ENCODE measurements at places on chromosomes 2 and 18.

GRCh38 chr2:73072416-73072815 is 904 bp upstream of the SFXN5 start:
- no peak for DNase-seq

DNA sequence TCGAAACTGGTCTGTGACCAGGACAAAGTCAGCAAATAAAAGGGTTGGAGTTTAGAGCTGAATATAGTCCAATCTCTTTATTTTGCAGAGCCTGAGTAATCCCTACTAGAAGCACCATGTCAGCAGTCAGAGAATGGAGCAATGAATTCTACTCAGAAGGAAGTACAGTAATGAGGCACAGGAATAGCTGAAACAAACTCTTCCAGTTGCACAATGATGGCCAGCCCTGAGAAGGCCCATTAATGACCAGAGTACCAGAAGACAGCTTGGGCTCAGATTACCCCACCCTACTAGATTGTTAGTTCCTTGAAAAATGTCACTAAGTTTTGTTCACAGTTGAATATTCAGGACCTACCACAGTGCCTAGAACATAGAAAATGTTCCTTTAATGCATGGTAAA is 40.3 kb upstream of the SCG2 start:
- DNase-seq: no peak

- DNase-seq: no peak
These were observed 16.9 kb upstream of the KCNJ13 start for GRCh38 chr2:232793271-232793670.

DNA sequence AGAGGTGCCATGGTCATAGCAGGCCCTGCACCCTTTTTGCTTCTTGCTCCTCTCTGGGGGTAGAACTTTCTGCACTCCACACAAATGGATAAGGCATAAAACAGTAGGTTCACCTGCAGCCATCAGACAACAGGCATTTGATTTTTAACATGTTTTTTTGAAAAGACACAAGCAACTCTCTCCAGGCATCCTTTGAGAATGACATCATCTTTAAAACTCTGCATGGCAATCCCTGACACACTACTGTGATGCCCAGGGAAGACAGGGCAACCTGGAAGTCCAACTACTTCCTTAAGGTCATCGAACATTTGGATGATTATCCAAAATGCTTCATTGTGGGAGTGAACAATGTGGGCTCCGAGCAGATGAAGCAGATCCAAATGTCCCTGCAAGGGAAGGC is 82.8 kb downstream of the SKA1 start:
- no peak for DNase-seq

DNA sequence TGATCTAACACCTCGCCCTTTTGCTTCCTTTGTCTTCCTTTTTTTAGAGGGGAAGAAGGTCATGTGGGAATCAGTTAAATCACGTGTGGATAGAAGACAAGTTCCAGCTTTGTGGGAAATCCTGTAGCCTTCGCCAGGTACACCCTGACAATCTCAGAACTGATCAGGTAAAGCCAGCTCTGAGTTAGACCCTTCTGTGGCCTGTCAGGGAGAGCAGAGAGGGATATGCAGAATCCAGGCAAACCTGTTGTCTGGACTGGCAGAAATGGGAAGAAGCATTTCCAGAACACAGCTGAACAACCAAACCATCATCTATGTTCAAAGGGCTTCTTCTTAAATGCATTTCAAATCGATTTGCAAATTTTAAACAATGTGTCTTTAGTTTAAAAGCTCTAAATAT is 247.4 kb upstream of the FN1 start:
- DNase-seq: no peak

DNA sequence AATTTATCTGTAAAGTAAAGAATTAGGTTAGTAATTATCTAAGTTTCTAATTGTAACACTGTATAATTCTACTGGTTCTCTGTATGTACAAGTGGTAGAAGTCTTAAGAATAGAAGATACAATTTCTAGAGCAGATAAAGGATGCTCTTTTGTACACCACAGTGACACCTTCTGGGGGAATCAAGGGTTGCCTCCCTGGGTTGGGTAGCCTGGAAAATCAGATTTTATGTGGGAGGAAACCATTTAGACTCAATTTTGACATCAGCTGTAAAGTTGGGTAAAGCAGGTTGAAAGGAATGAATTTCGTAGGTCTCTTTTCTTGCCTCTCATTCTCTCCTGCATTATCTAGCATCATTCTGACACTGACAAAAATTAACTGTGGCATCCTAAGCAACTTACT is 354.8 kb downstream of the DCC start:
- DNase-seq: no peak

DNA sequence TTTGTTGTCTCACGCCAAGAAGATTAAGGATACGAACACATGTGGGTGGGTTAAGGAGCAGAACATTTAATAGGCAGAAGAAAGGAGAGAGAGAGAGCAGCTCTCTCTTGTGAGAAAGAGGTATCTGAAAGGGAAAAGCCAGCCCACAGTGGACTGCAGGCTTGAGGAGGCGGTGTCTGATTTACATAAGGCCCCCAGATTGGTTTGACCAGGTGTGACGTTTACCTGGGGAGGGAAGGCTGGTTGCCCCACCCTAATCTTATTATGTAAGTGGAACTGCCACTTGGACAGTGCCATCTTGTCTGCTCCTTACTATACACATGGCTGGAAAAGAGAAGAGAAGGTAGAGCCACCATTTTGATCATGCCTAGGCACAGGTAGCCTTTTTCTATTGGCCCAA is 189.2 kb downstream of the NCK2 start:
- DNase-seq: no peak

- DNase-seq: no peak
These were observed 565.1 kb downstream of the ARHGAP15 start for GRCh38 chr2:143694335-143694734.

GRCh38 chr2:119106301-119106897 is 52.2 kb downstream of the C1QL2 start:
- no peak for DNase-seq

DNA sequence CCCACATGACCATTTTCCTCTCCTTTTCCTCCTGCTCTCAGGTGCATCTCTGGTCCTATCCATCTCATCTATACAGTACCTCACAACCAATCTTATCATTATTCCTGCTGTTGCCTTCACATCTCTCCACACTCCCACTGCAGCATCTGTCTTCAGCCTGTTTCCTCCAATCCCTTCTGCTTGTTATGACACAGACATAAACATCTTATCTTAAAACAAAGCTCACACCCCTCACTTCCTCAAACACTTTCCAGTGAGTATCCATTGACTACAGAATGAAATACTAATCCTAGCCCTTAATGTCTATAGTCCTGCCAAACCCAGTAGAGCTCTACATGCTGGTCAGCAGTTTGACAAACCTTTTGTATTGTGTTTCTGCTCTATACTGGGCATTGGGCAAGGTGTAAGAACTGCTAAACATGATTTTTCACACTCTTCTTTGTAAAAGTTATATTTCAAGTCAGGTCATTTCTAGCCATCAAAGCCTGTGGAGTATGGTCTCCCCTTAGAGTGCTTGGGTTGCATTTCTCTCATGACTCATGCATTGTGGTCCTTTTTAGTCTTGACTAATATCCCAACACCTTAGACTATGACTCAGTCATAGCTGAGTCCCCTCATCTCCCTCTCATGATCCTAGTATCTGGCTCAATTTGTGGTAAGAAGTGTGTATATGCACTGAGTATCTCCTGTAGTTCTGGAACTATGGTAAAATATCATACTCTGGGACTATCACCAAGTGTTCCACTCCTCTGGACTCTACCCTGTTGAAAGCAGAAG is 187.0 kb downstream of the CYRIA start:
- DNase-seq: no peak

DNA sequence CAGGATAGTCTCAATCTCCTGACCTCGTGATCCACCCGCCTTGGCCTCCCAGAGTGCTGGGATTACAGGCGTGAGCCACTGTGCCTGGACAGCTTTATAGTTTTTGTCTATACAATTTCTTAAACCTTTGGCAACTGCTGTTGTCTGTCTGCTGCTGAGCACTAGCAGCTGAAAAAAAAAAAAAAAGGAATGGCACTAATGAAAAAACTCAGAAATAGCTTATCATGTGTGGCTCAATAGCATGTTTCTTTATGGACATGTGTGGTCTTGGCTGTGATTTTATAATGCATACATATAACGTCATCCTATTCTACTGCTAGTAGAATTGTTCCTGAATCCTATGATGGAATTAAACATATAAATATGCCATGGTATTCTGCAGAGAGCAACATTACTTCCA is 231.2 kb downstream of the TPGS2 start:
- DNase-seq: no peak

- DNase-seq: no peak
These were observed 4.6 kb upstream of the ST6GAL2 start for GRCh38 chr2:106890606-106891005.

DNA sequence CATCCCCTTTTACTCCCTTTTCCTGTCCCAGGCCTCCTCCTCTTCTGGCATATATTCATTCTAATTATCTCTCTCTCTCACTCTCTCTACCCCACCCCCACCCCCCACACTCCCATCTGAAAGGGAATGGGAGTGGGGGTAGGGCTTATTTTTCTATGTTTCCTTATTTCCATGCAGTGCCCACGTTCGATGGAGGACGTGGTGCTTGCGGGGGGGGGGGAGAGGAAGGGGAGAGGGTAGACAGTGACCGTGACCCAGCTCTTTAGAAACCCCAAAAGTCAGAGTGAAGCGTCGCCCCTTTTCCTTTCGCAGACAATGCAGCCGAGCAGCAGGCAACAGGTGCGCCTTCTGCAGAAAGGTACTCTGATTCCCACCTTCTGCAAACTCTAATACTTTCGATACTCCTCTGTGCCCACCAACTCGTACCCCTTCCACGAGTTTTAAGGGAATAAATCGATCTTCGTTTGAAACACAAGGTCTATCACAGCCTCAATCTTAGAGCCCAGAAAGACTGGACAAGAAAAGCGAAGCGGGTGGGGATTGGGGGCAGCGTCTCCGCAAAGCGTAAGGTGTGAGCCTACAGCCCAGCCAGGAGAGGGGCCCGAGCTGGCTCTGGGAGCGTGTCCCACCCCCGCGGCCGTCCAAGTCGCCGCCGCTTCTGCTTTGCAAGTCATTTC is 891 bp upstream of the NR4A2 start:
- DNase-seq: no peak

- no peak for DNase-seq
These were observed 2.1 kb downstream of the PPP3R1 start for GRCh38 chr2:68250196-68250595.

- DNase-seq: no peak
These were observed 54.1 kb downstream of the PXDN start for GRCh38 chr2:1690056-1690775.

DNA sequence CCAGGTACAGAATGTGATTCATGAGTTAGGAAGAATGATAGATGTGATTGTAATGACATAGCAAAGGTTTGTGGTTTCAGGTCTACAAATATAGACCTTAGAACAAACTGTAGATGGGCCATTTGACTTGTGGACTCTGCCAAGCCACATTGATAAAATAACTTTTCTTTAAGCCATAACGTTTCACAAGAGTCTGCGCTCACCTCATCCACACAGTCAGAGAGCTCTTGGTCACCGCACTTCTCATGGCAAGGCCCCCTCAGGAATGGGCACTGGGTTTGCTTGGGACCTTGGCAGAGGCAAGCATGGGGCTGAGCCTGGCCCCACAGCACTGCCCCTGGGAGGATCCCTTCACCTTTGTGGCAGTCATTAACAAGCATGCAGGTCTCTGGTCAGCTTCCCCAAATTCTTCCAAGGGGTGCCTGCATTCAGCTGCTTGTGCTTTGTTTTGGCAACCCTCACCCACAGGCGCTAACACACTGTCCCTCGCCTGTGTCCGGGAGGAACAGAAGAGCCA is 14.0 kb downstream of the ARMC9 start:
- DNase-seq: no peak

DNA sequence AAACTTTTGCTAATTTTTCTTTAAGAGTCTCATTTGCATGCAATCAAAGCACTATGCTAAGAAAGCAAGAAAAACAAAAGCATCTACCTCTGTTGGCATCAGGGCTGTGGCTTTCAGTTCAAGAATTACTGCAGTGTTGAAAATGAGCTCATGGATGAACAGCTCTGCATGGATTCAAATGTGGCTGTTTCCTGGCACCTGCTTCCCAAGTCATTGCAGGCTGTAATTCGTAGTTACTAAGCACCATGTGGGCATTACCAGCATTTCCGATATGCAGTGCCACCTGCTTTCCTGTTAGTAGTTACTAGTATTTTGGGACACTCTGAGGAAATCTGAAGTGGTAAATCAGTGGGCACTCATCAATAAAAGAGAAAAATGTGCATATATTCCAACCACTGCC is 37.8 kb upstream of the FAM110C start:
- DNase-seq: no peak

DNA sequence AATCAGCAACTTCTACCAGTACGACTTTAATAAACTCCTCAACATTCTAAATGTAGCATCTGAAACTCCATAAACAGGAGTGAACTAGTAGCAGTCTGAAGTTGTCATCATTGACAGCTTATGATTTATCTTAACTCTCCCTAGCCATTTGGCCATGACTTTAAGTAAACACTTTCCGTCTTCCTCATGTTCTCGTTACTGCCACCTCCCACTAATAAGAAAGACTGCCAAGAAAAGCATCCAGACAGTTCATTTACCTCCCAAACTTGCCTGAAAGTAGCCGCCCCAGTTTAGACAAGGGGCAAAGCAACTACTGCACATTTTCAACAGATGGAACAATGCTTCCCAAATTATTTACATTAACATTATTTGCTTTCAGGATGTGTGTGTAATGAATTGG is 287.5 kb downstream of the OSR1 start:
- DNase-seq: no peak

GRCh38 chr2:24454294-24454693 is 36.8 kb upstream of the NCOA1 start:
- DNase-seq: no peak

- no peak for DNase-seq
These were observed 252.9 kb downstream of the CLIP4 start for GRCh38 chr2:29367986-29368658.

GRCh38 chr2:199668645-199669044 is 182.3 kb downstream of the FTCDNL1 start:
- DNase-seq: no peak

GRCh38 chr2:17373041-17373440 is 145.2 kb downstream of the RAD51AP2 start:
- no peak for DNase-seq

GRCh38 chr18:1304392-1304992 is 399.8 kb downstream of the ADCYAP1 start:
- no peak for DNase-seq

DNA sequence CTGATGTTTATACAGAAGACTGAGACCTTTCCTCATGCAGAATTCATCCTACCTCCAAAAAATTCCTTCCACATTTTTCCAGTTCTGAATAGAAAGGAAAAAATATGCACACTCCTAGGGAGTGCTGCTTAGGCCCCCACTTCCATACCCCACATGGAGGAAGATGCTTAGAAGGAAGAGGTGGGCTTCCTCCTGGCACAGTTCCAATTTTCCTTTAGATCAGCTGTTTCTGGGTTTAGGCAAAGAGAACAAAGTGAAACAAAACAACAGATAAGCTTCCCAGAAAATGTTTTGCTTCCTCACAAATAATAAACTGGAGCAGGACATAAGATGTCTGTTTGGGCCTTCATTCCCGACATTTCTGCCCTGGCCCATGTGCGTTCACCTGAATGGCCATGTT is 172.6 kb downstream of the PRPF40A start:
- DNase-seq: no peak

- no peak for DNase-seq
These were observed 177.9 kb upstream of the NABP1 start for GRCh38 chr2:191499874-191500565.

GRCh38 chr2:187842978-187843847 is 289.0 kb upstream of the TFPI start:
- no peak for DNase-seq

- no peak for DNase-seq
These were observed 59.1 kb downstream of the C2orf76 start for GRCh38 chr2:119307419-119308140.

Measured in stimulated activated CD4-positive, alpha-beta T cell treated with anti-CD3 and anti-CD28 coated beads, Interleukin-1b, Interleukin-23, amount 100 ng/mL, for 1 hour (primary cell).